Brain (organoid and tissue), 16 donors: ENCODE measurements at places on chromosomes 12 and 14.

DNA sequence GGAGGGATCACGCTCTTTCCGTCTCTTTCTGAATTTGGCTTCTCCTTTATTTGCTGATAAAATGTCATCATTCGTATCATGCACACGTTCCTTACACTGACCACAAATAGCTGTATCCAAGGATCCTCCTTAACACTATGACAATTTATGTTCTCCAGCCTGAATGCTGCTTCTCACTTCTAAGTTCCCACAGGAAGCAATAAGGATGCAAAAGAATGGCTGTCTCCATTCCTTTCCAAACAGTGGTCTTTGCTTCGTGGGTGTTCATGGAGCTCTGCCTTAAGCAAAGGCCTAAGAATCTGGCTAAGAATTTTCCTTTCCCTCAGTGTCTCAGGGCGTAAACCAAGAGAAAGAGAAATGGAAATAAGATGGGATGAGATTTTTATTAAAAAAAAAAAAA, 200.2 kb downstream of the ITPR2 start:
- no peak for DNase-seq

DNA sequence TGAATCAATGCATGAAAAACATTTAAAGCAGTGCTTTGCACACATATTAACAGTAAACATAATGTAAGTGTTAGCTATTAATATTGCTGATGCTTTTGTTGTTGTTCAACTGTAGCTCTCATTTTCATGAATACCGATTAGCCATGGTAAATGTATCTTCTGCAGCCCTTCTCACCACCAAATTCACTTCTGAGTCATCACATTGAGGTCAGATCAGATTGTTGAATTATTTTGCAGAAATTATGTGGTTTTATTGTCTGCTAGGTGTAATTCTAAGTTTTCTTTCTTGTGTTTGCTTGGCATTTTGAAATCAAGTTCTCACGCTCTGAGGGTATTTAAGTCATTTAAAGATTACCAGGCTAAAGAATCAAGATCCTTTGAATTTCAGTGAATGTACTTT, 74.6 kb downstream of the AKAP6 start:
- DNase-seq = no peak

DNA sequence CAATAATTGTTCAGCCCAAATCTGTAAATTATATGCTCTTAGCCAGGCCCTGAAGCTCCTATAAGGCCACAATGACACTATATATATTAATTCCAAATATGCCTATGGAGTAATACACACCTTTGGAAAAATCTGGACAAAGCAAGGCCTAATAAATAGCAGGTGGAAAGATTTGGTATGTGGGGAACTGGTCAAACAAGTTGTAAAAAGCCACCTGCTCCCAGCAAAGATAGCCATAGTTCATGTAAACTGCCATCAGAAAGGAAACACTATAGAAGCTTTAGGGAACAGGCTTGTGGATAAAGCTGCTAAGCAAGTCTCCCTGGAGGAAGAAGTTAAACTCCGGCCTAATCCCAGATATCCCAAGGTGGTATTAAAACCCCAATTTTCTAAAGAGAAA, 29.7 kb downstream of the PRMT8 start:
- no peak for DNase-seq

DNA sequence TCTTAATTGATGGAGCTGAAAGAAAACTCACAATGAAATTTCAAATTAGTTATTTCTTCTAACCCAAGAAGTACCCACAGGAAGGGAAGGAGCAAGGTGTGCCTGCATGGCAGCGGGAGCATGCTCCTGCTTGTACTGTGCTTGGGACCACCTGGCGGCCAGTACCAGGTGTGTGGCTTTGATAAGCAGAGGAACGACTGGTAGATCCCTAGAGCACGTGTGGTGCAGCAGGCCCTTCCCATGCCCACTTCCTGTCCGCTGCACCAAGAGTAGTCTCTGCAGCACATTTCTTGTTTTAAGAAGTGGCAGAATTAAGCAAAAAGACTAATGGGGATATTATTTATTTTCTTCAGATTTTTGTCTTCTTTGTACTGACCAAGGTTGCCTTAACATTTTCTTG, 122.3 kb upstream of the ATF1 start:
- no peak for DNase-seq

- DNase-seq = no peak
These were observed 61.1 kb downstream of the COCH start for GRCh38 chr14:30935445-30935844.

DNA sequence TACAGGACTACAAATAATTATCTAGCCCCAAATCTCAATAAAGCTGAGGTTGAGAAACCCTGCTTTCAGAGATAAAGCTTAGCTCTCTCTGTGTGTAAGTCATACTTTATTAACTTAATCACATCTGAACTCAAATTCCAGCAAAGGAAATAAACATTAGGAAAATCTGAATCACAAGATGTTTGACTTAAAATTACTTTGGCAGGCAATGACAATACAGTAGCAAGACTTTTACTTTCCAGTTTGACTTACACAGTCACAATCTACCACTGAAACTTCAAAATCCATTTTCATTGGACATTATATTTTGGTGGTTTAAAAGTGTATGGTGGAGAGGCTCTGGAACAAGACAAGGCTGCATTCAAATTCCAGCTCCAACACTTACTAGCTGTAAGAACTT, 11.4 kb downstream of the TMEM116 start:
- DNase-seq = no peak
